ENCODE measurements at places on chromosomes 12 and 14.

- DNase-seq, result peak; percentile 93
Measured at GRCh38 chr14:102317564-102318248, 1.8 kb upstream of the ZNF839 start.

GRCh38 chr12:124213666-124214347, 81.1 kb upstream of the RFLNA start:
- DNase-seq, result no peak

DNA sequence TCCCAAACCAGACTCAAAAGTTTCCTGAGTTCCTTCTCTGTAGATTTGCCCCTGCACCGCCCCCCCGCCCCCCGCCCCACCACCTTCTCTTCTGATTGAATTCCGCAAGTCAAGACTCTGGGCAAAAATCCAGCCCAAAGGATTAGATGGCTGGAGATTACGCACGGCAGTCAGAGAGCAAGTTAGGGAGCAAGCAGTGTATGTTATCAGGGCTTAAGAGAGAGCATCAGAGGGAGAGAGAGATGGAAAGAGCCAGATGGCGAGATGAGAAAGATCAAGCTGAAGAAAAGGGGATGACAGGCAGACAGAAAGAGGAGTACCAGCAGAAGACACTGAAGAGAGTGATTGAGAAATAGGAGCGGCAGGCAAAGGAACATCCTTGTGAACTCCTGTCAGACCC, 13.9 kb upstream of the ANKRD33 start:
- DNase-seq, result peak; percentile 96

DNA sequence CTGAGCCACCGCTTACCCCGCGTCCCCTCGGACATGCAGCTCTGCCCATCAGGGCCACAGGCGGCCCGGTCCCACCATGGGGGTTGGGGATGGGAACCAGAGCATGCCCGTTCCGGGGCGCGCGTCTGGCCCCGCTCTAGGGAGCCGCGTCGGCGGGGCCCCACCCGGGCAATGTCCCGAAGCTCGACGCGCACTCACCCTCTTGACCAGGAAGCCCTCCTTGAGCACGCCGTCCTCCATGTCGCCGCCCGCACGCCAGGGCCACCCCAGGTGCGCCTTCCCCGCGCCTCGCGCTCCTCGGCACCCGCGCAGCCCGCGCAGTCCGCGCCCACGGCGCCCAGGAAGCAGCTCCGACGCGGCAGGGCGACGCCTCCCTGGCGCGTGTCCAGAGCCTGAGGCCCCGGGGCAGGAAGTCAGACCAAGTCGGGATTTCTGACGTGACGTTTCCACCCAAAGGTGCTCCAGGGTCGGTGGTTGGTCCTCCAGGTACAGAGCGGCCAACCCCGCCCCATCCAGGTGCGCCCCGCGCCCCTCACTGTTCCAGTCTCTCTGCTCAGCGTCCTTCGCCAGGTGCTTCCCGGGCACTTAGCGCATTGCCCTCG, at the start of gene PLEK2:
PLEK2 (minus strand) TSS at position 346 of the 602 bp plus-strand sequence; CDS start at position 240, 106 bp downstream.
- DNase-seq, result no peak

DNA sequence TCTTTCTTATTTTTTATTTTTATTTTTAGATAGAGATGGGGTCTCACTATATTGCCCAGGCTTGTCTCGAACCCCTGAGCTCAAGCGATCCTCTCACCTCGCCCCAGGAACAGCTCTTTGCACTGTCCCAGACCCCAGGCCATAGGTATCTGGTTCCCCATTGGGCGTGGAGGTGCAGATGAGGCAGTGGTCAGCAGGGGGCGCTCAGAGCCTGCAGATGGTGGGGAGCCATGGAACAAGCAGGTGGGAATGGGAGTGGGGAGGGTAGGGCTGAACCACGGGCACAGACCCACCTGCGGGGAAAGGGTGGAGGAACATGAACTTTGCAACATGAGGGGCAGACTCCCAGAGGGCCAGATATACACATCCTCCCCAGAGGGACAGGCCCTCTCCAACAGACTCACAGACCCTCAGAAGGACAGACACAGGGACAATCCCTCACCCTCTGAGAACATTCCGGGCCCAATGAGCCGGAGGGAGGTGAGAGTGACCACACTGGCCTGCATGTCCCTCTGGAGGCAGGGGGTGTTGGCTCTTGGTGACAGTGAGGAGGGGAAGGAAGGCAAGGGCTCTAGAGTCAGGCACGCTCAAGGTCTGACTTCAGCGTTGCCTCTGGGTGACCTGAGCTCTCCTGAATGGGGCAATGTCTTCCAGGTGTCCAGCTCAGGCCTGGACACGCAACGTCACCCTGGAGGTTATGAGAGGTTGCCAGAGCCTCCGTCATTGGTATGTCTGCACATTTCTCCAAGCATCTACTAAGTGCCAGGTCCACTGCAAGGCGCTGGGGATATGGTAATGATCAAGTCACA, 34.9 kb downstream of the KRT80 start:
- DNase-seq, result peak; percentile 24

- no peak for DNase-seq
Measured at GRCh38 chr14:95008445-95009217, 148.7 kb downstream of the DICER1 start.

- no peak for DNase-seq
Measured at GRCh38 chr12:32486158-32486557, 86.8 kb downstream of the FGD4 start.

GRCh38 chr14:89352976-89353765, 63.9 kb downstream of the FOXN3 start:
- DNase-seq, result no peak

DNA sequence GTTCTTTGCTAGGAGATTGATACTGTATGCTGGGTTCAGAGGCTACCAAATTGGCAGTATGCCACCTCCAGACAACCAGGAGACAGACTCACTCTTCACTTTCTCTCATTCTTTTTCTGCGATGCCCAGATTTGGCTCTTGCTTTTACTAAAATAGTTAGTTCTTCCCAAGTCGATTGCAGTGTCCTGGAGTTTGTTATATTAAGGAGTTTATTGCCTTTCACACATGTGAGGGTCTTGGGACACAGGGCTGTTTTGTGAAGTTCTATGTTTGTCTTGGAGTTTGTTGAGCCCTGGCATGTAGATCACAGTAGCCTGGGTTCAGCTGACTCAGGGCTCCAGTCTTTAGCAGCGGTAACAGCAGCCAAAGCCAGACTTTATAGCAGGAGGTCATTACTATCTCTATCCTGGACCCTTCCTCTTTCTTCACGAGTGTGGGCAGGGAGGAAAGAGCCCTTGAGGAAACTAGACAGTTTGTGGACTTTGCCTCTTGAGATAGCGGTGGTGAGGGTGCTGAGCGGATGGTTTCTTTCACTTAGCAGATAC, 1.6 kb downstream of the MLEC start:
- DNase-seq, result no peak

DNA sequence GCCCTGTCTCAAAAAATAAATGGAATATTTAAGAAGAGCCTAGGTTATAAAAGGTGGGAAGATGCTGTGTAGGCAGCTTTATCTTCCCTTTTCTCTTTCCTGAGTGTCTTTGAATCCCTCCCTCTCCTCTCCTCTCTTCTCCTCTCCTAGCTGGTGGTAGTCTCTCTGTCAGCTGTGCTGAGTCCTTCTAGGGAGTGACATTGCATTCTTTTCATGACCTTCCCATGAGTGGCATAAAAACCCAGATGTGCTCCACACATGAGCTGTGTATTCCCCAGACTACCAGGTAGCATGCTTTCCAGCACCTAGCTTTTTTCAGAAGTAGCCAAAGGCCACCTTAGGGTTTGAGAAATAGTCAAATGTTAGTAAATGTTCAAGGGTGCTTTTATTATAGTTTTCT, 23.6 kb downstream of the SAMD4A start:
- DNase-seq, result no peak

GRCh38 chr12:18805516-18806248, 67.8 kb downstream of the CAPZA3 start:
- no peak for DNase-seq

DNA sequence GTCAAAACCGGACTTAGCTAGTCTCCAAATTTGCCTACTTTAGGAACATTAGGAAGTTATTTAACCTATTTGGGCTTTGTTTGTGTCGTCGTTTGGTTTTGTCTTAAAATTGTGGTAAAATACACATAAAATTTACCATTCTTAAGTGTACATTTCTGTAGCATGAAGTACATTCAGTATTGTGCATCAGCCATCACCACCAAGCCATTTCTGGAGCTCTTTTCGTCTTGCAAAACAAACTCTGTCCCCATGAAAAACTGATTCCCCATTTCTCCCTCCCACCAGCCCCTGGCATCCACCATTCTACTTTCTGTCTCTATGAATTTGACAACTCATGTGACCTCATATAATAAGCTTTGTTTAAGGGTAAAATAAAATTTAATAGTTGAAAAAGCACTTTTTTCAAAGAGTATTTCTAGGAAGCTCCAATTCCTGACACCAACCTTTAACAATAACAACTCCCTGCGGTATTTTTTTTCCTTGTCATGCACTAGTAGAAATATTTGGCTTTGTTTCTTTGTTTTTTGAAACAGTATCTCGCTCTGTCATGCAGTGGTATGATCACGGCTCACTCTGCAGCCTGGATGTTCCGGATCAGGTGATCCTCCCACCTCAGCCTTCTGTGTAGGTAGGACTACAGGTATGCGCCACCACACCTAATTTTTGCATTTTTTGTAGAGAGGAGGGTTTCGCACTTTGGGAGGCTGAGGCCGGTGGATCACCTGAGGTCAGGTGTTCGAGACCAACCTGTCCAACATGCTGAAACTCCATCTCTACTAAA, 3.6 kb upstream of the UBC start:
- no peak for DNase-seq

DNA sequence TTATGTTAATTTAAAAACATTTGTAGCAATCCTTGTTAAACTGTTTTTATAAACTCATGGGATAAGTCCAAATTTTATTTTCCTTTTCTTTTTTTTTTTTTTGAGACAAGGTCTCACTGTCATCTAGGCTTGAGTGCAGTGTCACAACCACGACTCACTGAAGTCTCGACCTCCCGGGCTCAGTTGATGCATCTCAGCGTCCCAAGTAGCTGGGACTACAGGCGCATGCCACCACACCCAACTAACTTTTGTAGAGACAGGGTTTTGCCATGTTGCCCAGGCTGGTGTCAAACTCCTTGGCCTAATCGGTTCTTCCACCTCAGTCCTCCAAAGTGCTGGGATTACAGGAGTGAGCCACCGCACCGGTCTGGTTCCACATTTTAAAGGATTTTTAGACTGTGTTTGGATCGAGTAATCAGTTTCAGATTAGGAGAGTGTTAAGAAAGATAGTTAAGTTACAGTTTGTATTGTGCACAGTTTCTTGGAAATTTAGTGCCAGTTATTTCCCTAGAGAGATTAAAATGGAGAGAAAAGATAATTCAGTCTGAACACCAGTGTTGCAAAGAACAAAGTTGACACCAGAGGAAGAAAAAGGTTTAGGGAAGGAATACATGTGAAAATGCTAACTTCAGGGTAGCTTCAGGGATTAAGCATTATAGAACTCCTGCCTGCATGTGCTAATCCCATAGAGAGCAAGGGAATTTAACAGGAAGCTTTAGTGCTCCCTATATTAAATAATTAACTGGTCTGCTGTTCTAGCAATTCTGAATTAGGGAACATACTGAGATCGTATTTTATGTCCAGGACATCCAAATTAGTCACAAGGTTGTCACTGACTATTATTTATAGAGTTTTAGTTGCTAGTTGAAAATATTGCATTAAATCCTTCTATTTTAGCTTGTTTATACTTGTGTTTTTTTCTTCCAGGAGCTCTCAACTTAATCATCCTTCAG, 10.1 kb downstream of the RAP1B start:
- no peak for DNase-seq

GRCh38 chr12:85527192-85527591, 247.2 kb downstream of the ALX1 start:
- DNase-seq, result no peak

DNA sequence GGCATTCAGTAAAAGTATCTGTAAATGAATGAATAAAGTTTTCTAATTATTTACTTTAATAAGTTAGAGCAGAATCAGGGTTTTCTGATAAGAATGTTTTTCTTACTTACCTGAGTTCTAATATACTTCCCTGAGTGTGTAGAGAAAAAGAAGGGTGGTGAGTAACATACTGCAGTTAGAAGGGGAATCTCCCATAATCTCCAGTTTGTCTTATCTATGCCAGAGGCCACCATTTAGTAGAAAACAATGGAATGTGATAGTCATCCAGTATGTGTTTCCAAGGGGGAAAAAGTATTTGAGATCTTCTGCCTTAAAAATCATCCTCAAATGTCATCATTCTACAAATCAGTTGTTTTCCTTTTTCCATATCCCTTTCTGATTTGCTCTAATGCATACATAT, 56.5 kb upstream of the PAWR start:
- no peak for DNase-seq

DNA sequence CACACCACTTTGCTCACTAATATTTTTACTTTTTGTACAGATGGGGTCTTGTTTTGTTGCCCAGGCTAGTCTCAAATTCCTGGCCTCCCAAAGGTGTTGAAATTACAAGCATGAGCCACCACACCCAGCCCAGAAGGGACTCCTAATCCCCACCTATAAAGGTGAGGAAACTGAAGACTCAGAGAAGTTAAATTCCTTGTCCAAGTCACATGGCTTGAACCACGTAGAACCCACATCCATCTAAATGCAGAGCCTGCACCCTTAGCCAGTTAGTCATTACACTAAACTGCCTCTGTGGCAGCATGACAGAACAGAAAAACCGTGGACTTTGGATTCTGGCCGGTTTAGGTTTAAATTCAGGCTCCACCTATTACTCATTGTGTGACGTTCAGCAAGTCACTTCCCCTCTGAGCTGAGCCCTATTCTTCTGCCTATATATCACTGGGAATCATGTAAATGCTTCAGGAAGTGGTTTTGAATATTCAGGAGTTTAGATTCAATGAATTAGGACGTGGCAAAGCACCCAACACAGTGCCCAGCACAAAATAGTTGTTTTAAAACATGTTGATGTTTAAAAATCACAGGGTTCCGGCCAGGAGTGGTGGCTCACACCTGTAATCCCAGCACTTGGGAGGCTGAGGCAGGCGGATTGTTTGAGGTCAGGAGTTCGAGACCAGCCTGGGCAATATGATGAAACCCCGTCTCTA, 3.0 kb upstream of the CORO1C start:
- DNase-seq, result no peak

DNA sequence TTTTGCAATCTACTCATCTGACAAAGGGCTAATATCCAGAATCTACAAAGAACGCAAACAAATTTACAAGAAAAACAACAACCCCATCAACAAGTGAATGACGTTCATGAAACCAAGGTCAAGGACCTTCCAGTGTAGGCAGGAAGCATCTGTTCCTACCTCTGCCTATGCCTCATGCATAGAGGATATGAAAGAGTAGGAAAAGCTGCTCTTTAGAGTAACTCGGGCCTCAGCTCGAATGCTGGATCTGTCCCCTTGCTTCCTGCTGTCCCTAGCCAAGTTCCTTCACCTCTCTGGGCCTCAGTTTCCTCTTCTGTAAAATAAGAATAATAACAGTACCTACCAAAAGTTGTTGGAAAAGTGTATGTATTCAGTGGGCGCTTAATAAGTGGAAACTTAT, 65.0 kb downstream of the FOXN4 start:
- no peak for DNase-seq

DNA sequence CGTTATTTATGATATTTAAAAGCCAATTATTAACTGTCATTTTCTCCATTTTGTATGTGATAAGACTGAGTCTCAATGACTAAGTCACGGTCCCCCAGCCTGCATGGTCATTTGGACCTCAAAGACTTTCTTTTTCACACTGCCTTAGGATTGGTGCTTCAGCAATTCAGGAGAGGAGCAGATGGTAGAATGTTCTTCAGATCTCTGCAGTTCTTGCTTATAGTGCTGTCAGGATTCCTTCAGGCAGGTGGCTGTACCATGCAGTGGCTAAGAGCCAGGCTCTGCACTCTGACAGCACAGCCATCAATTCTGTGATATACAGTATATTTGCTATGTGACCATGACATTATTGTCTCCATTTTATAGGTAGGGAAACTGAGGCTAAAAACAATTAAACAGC, 18.7 kb downstream of the SSPN start:
- no peak for DNase-seq

Measured in NCI-H524 (cell line).